T-helper 17 cell (primary cell): ENCODE measurements at places on chromosomes 6 and 20.

- DNase-seq, result no peak
These were observed 457.6 kb downstream of the TFAP2A start for GRCh38 chr6:9957215-9957759.

DNA sequence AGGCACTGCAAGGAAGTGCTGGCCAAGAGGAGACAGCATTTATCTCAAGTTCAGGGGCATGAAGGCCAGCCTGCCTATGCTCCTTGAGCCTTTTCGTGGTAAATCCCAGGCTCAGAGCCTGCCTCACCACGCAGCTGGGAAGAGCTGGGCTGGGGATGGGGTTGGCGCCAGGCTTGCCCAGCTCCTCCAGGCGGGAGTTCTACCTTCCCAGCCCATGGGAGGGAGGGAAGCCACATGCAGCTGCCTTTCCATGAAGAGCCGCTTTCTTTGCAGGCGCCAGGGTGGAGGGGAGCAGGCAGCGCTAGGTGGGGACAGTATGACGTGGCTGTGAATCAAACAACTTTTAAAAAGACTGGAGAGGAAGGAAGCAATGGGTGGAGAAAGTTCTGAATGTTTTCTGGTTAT is 19.5 kb upstream of the SIRT5 start:
- no peak for DNase-seq

DNA sequence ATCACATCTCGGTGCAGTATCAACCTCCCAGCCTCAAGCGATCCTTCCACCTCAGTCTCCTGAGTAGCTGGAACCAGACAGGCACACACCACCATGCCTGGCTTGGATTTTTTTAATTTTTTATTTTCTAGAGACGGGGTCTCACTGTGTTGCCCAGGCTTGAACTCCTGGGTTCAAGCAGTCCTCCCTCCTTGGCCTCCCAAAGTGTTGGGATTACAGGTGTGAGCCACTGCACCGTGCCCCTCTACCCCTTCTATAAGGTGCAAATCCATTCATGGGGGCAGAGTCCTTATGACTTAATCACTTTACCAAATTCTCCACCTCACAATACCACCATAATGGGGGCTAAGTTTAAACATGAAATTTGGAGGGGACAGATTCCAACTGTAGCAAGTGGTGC is 37.7 kb downstream of the TMEM181 start:
- DNase-seq, result no peak

GRCh38 chr6:145836772-145837171 is 22.2 kb upstream of the FBXO30 start:
- no peak for DNase-seq

DNA sequence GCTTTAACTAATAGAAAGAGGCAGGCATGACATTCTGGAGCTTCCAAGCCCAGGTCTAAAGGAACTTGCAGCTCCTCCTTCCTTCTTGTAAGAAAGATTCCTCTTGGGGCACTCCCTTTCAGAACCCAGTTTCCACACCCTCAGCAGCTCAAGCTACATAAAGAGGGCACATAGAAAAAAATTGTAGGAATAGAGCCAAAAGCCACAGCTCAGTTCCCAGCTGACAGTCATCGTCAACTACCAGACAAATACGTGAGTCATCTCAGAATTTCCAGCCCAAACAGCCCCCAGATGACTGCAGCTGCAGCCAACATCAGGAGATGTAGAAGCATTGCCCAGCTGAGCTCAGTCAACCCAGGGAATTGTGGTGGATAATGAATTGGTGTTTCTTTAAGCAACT is 349.8 kb upstream of the ARID1B start:
- DNase-seq, result no peak

DNA sequence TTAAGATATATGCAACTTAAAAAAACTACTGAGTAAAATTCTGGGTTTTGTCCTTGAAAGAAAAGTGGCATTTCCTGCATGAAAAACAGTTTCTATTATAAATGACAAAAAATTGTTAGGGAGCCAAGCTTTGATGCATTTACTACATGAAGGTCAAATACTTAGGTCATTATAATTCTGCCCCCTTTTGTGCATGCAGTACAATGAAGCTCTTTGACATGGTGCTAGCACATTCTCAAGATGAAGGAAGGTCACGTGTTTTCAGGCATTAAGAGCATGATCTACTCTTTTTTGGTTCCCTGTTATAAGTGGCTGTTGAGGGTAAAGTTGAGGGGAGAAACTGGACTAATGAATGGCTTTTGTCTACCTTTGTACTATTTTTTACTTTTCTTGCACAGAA is 72.7 kb downstream of the FOXO3 start:
- DNase-seq, result no peak

- no peak for DNase-seq
These were observed 1097.8 kb downstream of the KIF16B start for GRCh38 chr20:15475483-15475882.

GRCh38 chr20:59412181-59412580 is 111.8 kb downstream of the EDN3 start:
- DNase-seq, result no peak

DNA sequence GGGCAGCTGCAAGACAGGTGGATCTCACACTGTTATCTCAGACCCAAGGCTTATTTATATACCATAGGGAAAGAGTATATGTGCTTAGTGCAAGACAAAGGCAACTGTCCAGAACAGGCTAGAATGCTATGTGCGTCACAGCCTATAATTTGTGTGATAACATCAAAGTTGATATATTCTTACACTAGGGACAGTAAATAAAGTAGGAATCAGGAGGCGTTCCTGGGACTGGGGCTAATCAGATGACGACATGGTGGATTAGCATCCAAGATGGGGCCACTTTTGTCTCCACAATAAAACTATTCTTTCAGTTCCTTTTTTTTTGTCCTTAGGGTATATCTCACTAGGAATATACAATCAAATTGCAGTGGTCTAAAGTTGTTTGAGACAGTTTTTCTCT is 54.9 kb upstream of the IER3 start:
- DNase-seq, result no peak
